Stimulated activated CD8-positive, alpha-beta memory T cell treated with anti-CD3 and anti-CD28 coated beads, Interleukin-4, amount 100 ng/mL, for 1 hour (primary cell): ENCODE measurements at places on chromosomes 5 and 9.

DNA sequence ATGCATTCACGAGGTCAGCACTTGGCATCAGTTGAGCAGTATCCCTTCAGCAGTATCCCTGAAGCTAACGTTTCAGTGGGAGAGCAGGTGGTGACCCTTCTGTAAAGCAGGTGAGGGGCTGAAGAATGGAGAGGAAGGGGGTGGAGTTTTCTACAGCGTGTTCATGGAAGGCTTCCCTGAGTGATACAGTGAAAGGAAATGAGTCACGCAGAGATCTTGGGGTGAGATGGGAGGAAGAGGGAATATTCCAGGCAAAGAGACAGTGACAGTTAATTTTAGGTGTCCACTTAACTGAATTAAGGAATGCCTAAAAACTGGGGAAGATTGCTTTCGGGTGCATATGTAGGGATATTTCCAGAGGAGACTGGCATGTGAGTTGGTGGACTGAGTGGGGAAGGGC, 25.7 kb downstream of the TAS2R1 start:
- no peak for DNase-seq

DNA sequence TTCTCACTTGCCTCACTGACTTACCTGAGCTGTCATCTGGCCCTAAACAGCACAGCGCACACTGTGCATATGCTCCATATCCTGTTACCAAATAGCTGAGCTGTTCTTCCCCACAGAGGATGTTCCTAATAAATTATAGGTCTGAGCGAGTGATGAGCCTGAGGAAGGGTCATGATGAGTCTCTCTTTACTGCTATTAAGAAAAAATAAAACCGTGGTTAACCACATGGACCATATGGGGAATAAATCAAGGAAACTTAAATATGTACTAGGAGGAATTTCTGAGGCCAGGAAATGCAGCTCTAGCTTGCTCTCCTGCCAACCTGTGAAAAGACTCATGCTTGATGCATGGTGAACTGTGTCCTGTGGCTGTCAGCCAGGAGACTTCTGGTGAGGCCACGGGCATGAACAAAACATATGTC, 424.8 kb upstream of the DMAC1 start:
- DNase-seq: no peak

- DNase-seq: no peak
These were observed 8.4 kb downstream of the CNOT8 start for GRCh38 chr5:154866841-154867240.

- no peak for DNase-seq
These were observed 281.6 kb downstream of the MAST4 start for GRCh38 chr5:66877843-66878242.

- no peak for DNase-seq
These were observed 155.7 kb upstream of the SH3GL2 start for GRCh38 chr9:17422994-17423680.

- DNase-seq: no peak
These were observed 36.1 kb downstream of the MAP3K1 start for GRCh38 chr5:56851258-56851941.

- DNase-seq: no peak
These were observed 1.2 kb downstream of the PDLIM7 start for GRCh38 chr5:177496070-177496726.
